Activated T-helper 1 cell treated with anti-CD3 and anti-CD28 coated beads, Interleukin-12 subunit alpha, Interleukin-12 subunit beta, Interleukin-2, Interleukin-4 antibody, amounts not matched to agents 30 ng/mL and 10 ng/mL and 1 ng/mL, durations not matched to agents 14 hours and 24 hours and 36 hours (primary cell): ENCODE measurements at places on chromosomes 7 and 10.

DNA sequence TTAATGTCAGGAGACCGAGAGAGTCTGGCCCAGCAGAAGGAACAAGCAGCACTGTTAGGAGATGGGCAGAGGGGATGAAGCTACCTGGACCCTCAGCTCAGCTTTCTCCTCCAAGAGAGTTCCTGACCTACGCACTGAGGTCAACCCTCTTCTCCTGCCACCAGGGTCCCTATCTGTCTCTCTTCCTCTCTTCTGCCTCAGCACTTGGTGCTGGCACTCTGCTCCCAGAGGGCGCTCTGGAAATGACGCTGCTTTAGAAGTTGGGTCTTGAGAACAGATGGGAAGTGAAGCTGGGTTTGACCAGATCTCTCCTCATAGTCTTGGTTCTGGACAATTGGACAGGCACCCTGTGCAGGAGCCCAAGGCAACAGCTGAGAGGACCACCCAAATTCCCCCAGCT lies 216.0 kb upstream of the AGK start:
- DNase-seq, result no peak

GRCh38 chr7:28954471-28954870 lies 3.7 kb downstream of the TRIL start:
- DNase-seq, result no peak

- DNase-seq, result no peak
These were observed 7.2 kb downstream of the EN2 start for GRCh38 chr7:155464948-155465739.

DNA sequence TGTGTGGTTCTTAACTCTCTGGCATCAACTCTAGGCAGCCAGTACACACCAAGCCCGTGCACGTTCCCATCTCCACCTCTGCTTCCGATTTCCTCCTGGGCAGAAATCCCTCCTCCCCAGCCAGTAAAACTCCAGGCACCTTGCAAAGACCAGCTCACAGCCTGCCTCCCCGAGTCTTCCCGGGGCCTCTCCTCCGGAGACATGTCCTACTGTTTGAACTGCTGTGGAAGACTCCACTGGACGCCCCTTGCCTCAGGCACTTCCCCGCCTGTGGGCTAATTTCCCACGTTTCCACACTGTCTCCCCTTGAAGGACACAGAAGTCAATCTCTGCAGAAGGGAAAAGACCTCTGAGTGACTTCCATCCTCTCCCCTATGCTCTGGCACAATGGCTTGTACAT lies 210.7 kb upstream of the FRMD4A start:
- DNase-seq, result no peak

- DNase-seq, result no peak
These were observed 91.4 kb upstream of the CAPZA2 start for GRCh38 chr7:116770941-116771340.
